ENCODE measurements at places on chromosomes 16 and 17.

- no peak for DNase-seq
These were observed 1.9 kb downstream of the CLEC16A start for GRCh38 chr16:10946308-10946707.

- no peak for DNase-seq
These were observed 2.8 kb downstream of the HAGH start for GRCh38 chr16:1823821-1824220.

- DNase-seq = no peak
These were observed 937.8 kb downstream of the KCNJ2 start for GRCh38 chr17:71107136-71107535.

DNA sequence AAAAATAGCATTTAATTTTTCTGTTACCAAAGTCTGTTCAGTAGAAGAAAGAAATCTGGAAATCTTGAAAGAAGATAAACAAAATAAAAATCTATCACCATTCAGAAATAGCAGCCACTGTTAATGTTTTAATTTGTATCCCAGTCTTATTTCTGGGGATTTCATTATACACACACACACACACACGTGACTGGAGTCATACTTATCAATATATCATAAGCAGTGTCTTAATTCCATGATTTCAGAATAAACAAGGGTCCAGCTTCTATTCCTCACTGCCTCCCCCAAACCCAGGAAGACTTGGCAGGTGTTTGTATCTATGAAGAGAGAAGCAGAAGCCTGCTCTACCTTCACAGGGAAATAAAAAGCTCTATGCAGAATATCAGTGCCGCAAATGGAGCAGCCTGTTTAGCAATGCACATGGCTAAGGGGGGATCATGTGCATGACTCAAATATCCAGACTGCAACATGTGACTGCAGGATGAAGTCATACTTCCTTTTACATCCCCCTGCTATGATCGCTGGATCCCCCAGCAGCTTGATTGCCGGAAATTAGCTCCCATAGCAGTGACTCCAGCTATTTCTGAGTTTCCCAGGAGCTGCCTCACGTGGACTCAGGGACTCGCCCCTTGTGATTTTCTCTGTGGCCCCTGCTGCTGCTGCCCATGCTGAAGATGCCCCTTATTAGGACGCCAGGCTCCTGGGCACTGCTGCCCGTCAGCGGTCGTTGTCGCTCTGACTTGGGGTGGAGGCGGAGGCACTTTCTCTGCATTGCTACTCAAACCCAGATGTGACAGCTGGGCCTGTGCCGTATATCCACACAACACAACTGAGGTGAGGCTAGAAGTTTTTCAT is 341.0 kb downstream of the CPPED1 start:
- DNase-seq = no peak

DNA sequence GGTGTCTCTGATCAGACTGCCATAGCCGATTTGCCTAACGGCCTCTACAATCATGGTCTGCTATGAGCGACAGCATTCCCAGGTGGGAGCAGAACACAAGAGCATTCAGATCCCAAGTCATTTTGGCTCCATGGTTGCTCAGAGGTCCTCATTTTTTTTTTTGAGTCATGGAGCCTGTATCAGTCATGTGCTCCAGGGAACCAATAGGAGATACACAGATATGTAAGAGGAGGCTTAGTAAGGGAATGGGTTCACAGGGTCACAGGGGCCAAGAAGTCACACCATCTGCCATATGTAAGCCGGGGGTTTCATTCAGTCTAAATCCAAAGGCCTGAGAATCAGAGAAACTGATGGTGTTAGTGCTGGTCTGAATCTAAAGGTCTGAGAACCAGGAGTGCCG is 36.8 kb downstream of the CPPED1 start:
- no peak for DNase-seq

DNA sequence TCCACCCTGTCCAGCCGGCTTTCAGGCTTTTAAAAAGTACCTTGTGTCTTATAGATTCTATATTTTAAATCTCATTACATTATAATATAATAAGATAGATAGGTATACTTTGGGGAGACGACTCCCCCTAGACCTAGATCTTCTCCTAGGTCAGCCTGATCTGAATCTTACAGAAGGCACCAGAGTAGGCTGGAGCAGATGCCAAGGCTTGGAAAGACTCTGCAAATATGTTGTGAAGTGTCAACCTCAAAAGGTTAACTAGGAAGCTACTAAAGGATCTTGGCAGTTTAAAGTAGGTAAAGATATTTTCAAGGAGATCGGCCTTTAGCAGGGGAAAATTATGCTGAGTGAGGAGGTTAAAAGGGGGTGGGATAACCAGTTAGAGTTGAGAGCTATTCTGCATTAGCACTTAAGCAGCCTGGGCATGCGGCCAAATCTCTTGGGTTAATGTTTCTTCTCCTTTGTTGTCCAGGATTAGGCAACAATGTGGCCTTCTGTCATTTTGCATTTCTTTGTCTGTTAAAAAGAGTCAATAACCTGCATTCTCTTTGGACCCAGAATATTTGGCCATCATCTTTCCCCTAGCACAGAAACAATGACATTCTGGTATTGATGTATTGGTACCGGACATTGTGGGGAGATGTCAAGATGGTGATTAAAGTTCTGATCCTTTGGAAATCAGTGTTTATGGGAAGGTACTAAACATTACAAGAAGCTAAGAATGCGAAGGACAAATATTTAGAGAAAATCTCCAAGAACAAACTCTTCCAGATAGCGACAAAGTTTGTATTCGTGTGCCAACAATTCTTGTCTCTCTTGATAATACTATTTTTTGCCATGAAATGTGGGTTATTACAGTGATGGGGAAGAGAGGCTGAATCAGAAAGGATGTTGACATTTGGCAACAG is 51.2 kb upstream of the DHX40 start:
- no peak for DNase-seq

GRCh38 chr16:5918567-5919130 is 821.1 kb upstream of the EEF2KMT start:
- DNase-seq = no peak

DNA sequence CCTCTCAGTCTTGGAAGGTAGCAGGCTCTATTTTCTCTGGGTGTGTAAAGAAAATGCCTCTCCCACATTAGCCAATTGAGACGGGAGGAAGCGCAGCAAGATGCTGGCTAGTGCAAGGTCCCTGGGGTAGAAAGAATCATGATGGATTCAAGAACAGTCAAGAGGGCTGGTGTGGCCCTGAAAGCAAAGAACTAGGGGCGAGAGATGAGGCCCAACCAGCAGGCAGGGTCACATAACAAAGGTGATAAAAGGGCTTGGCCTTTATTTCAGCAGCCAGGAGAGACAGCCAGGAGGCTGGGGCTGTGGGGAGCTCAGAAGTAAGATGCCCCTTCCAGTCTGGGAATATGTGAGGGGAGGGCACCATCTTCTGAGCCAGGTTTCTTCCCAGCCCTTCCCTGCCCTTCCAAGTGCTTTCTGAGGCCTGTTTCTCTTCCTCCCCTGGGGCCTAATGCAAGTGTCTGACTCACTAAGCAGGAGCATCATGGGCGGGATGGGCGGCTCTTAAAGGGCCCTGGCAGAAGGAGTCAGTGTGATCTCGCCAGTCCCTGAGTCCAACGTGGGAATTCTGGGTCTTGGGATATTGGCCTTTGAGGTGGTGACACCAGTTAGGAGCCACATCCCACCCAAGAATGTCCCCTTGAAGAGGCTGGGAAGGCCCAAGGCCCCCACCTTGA is 3.9 kb upstream of the NLRC5 start:
- peak; percentile 87 for DNase-seq

GRCh38 chr17:43319293-43320124 is 79.3 kb upstream of the ARL4D start:
- DNase-seq = no peak

GRCh38 chr17:692116-692515 is 22.5 kb downstream of the VPS53 start:
- peak; percentile 19 for DNase-seq

DNA sequence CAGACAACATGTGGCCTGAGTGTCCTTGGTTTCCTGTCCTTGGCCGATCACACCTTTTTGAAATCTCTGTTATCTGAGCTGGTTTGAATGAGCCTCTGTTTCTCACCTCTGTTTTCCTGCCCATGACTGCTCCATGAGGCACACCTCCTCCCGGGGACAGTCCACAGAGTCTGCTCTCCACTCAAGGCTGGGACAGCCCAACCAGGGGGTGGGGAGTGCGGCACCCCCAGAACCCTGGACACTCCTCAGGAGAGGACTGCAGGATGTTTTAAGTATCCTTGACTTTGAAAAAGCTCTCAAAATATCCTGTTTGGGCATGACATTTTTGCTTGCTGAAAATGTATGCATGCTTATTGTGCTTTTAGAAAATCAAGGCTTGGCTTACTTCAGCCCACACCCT is 333.0 kb upstream of the N4BP1 start:
- no peak for DNase-seq

DNA sequence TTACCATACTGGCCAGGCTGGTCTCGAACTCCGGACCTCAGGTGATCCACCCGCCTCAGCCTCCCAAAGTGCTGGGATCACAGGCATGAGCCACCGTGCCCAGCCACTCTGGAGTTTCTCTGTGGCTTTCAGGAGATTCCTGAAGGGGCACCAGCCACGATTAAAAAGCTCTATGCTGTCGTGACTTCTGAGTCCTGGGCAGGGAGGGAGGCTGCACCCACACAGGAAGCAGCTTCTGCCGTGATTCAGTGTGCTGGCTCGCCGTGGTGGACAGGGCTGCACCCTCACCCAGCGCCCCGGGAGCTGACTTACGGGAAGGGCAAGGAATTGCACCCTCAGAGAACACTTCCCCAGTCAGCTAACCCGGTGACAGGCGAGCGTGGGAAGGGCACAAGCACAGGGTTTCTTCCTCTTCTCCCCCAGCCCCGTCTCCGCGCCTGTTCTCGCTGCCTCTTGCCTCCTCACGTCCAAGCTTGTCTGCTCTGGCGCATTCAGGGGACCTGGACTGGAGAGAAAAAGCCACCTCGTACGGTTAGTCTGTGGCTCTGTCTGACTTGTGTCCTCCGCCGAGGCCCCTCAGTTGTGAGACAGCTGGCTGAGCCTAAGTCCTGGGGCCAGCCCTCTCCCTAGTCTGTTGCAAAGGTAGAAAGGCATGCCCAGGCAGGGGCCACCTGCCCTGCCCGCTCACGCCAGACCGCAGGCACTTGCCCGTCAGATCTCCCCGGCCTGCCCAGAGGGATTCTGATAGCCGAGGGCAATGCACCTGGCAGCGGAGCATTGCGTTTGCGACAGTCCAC is 145.0 kb downstream of the SEC14L1 start:
- peak; percentile 88 for DNase-seq

- no peak for DNase-seq
These were observed 20.5 kb upstream of the METTL16 start for GRCh38 chr17:2532146-2532720.

DNA sequence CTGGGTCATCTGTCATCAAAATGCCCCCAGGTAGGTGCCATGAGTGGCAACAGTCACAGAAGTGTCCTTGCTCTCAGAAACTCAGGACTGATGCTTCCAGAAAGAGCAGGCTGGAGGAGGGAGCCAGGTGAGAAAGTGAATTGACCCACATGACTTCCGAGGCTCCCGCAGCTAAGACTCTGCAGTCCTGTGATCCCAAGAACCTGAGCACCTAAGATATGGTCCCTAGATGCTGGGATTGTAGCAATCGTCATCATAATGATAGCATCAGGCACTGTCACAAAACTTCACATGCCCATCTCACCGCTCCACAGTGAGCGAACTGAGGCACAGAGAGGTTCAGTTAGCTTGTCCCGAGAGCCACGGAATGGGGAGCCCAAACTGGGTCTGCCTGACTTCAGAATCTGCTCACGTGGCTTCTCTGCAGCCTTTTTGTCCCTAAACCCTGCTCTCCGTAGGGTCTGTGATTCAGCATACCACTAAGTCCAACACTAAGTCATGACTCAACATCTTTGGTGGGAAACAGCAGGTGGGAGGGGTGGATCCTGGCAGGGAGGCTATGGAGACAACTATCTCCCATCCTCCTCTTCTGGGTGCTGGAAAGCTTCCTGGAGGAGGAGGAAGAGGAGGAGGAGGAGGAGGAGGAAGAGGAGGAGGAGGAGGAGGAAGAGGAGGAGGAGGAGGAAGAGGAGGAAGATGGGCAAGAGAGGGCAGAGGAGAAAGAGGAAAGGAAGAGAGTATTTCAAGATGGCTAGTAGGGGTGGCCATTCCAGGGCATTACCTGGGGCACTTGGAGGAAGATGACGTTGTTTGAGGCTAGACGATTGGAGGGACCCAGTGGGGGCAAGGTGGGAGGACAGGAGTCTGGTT is 55.5 kb upstream of the DLX4 start:
- DNase-seq = no peak

DNA sequence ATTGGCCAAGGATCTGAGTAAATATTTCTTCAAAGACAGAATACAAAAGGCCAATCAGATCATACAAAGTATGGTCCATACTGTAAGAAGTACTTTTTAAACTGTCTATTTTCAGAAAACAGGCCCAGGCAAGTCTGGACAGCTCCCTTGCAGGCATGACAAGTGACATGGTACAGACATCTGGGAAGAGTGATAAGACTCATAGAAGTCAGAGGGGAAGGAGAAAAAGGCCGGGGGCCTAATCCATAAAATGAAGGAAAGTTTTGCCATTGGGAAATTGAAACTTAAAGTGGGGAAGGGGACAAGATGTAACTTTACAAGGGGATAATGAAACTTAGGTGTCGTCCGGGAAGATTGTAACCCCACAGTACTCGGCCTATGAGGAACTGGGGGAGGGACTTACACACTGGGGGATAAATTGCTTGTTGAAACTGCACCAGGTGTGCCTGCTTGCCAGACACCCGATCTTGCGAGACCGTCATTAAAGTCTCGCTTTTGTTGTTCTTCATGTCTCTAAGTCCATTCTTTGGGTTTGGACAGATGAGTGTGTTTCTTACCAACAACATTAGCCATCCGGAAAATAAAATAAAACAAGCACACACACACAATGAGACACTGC is 684.0 kb downstream of the CDH11 start:
- no peak for DNase-seq

DNA sequence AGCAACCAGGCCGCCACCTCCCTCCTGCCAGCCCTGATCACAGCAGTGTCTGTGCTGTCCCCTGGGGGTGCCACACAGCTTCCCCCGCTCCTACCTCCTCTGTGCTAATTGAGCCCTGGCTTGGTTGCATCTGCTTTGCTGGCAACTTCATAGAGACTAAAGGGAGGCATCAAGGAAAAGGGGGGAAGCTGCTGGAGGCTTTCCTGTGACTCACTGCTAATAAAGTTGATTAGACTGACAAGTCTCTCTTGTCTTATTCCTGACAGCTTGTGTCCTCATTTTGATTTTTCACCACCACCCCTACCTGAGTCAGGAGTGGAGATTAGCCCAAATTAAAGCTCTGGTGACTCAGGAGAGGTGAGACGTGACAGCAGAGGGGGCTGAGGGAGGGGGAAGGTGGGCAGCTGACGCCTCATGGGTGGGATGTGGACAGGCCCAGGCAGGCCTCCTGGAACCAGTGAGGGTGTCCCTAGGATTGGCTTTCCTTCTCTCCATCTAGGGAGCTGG is 310.0 kb downstream of the CBLN1 start:
- DNase-seq = no peak

- DNase-seq = no peak
These were observed 132.2 kb downstream of the SPECC1 start for GRCh38 chr17:20141198-20141972.

DNA sequence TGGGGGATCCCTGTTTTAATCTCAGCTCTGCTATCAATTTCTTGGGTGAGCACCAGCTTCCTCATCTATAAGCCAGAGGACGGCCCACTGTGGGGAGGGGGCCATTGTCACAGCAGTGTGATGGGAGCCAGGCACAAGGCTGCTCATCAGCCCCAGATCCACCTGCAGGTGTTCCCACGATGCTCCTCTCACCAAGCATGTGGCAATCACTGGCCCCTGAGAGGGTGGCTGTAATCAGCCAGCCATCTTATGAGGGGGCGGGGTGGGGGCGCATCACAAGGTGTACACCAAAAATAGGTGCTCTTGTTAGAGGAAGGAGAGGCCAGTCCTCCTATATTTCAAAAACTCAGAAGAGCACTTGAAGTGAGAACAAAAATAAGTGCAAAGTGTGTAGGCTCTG is 31.2 kb downstream of the HNF1B start:
- no peak for DNase-seq

All from amniotic stem cell (primary cell).